ENCODE measurements at places on chromosomes 7 and 10. TPM values are rescaled to one million over a fixed set of nuclear protein-coding genes. Genes with fewer than 3 reads are reported as not detected.
A peak's percentile ranks its signal among the peaks of the same experiment; 100 is the strongest.

Gene HNRNPH3
- 238 TPM for total RNA-seq

DNA sequence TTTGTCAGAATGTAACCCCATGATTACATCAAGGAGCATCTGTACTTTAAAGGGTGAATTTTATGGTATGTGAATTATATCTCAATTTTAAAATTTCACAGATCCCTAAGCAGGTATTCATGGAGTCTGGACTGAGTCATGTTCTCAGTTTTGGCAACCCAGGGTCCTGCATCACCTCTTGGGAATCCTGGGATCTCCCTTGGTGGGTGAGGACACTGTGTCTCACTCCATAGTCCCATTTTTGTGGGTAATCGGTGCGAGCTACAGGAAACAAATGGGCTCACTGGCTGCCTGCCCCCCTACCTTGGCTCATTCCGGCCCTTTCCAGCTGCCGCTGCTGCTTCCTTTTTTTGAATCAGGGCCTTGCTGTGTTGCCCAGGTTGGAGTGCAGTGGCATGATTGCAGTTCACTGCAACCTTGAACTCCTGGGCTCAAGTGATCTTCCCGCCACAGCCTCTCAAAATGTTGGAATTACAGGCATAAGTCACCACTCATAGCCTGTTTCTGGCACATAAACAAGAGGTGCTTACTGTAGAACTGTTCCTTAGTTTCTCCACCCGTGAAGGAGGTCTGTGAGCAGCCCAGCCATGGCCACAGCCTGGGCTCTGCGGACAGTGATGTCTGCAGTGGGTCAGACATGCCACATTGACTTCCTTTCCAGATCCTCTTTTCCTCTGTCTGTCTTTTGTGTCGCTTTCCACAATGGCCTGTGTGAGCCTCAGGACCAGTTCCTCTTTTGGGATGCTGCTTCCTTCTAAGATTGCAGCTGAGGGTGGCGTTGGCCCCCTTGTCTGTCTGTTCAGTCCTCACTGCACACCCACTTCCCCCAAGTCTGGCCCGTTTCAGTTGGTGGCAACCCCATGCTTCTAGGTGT is 14.5 kb downstream of the PALD1 start:
- DNase-seq: no peak

DNA sequence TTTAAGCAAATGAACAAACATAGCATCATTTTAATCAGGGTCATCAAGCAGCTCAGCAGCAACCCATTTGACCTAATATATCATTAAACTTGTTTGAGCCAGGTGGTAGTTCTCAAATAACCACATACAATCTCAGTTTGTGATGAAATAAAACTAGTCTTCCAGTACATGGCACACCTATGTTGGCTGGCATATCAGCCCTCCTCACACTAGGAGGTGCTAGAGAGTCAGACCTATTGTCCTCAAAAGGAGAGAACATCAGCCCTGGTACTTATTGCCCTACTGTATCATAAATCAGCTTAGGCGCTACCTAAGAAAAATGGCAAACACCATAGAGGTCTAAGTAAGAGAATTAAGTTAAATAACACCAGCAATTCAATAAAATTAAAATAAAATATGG is 81.7 kb downstream of the CABCOCO1 start:
- no peak for DNase-seq

GRCh38 chr10:89042562-89042961 is 52.0 kb downstream of the FAS start:
- DNase-seq: no peak

DNA sequence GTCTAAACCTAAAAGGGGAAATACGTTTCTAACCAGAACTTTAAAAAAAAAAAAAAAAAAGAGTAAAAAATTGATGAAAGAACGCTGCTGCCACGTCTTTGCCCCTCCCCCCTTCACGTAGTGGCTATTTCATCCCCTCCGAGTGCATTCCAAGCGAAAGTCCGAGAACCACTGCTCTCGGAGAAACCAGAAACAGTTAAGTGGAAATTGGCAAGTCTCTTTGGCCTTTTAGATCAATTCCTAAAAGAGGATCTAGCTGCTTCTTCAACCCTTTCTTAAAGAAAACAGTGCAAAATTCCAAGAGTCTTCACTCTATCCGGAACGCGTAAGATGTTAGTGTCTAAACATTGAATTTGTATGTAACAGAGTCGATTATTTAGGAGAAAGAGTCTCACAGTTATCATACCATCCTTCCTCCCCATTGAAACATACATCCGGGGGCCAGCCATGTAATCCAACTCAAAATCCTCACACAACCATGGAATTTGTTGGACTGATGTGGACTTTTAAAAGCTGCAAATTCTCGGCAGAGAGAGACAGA is 1.1 kb downstream of the P4HA1 start:
- DNase-seq: peak; percentile 48

DNA sequence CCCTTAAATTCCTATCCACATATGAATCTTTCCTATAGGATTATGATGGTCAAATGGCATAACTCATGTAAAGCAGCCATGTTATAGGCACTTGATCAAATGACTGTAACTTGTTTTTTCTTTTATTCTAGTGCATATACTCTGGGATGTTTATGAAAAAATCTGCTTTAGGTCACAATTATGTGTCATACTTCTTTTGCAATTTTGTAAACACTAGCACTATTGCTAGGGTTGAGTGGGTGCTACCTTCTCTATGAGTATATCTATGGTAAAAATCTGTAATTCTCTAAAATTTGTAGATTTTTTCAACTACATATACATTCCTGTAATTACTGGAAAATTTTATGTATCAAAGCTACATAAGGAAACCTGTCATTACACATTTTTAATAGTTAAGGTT is 50.0 kb downstream of the HGF start:
- DNase-seq: no peak

DNA sequence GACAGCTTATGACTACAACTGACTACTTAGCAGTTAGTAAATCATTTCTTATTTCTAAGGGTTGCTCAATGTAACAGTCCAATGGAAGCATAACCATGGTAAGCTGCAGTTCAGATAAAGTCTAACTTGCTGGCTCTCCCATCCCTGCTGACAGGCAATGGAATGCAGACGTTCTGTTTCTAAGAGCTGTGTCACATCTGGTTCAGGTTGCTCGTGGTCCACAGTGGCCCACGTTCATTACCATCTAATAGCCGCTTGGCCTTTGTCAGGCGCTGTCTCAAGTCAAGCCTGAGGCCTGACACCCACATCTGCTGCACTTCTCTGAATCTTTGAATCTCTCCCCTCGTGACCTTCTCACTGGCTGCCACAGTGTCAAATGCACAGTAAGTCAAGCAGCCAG is 240.8 kb downstream of the FGFR2 start:
- no peak for DNase-seq

DNA sequence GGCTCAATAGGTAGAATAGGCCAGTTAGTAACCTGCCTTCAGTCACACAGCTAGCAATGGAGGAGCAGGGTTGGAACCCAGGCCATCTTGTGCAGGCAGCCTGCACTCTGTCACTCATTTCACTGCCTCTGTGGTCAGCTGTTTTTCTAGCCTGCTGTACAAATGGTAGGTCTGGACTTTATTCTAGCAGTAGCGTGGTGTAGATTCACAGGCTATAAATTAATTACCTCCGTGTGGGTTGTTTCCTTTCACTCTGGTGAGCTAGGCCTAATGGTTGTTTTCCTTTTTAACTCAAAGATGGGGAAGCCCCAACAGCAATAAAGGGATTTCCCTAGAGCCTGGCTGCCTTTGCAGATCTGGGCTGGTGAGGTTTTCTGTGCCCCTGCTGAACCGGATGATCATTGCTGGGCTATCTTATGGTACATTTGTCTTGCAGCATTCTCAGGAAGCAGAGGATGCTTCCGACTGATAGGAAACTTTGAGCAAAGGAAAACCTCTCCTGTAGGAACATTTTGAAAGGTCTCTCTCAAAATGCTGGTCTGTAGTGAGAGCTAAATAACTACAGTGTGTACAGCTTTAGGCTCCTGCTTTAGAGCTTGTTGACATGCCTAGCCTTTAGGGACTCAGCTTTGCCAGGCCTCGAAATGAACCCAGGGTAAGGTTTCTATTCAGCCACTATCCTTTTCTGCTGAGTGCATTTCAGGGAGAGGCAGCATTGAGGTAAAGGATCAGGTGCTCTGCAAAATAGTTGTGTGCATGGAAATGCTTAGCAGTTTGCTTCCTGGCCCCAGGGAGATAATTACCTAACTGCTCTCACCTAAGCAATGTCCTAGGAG is 157.4 kb downstream of the ST7 start:
- no peak for DNase-seq

DNA sequence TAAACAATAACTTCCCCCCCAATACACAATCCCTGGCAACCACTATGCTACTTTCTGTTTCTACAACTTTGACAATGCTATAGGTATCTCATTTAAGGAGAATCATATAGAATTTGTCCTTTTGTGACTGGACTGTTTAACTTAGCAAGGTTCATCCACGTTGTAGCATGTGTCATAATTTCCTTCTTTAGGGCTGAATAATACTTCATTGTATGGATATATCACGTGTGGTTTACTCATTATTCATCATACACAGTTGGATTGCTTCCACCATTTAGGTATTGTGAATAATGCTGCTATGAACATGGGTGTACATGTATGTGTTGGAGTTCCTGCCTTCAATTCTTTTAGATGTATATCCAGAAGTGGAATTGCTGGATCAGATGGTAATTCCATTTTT is 111.0 kb downstream of the LMBR1 start:
- no peak for DNase-seq

DNA sequence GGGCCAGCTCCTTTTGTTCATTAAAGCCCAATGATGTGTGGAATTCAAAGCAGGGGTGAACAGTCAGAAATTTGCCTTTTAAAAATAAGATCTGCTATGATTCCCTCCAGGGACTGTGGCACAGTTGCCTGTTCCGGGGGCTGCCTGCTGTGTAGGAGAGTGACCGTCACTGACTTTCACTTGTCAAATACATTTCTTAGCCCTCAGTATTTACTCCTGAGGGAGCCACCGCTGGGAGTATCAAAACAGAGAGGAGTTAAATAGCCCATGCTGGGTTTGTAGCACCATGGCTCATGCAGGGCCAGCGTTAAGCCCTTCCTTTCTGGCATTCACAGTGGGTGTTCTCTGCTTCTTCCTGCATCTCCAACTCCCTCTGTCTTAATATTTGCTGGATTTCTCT is 897.8 kb downstream of the SORCS3 start:
- no peak for DNase-seq

DNA sequence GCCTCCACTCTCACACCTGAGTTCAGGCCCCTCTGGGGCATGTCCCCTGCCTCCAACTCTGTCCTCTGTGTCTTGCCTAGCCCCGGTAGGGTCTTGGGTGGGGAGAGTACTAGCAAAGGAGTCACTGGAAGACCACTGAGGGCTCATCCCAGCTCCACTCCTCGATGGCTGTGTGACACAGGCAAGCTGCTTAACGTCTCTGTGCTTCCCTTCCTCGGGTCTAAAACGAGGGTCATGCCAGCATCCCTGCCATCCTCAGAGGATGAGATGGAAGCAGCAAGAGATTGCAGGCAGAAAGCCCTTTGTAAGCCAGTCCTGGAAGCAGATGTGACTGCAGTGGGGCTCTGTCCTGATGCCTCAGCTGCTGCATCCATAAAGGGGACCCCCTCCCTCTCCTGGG is 15.2 kb upstream of the C10orf105 start:
- no peak for DNase-seq

Gene TRPV5
- total RNA-seq: not detected

DNA sequence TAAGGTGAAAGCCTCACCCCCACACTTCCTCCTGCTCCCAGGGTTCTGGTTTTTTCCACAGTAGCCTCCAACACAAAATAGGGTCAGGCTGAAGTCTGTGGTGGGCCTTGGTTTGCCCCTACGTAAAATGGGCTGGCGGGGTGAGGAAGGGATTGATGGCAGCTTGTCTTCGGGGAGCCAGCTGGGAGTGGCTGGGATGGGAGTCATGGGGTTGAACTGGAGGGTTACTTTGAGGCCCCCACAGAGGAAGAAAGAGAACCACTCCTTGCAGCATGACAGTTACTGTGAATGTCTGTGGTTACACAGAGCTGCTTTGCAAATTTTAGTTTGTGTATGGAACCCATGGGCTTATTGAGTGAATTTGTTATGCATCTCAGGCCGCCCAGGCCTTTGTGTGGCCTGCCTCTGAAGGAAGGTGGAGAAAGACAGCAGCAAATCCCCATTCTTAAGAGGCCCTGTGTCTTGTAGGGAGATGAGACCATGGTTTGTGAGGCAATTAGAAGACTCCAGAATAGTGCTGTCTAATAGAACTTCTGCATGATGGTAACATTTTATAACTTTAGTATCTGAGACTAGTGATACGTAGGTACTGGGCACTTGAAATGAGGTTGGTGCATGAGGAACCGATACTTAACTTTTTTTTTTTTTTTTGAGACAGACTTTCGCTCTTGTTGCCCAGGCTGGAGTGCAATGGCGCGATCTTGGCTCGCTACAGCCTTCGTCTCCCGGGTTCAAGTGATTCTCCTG is 8.1 kb downstream of the TRIM8 start:
- DNase-seq: no peak

DNA sequence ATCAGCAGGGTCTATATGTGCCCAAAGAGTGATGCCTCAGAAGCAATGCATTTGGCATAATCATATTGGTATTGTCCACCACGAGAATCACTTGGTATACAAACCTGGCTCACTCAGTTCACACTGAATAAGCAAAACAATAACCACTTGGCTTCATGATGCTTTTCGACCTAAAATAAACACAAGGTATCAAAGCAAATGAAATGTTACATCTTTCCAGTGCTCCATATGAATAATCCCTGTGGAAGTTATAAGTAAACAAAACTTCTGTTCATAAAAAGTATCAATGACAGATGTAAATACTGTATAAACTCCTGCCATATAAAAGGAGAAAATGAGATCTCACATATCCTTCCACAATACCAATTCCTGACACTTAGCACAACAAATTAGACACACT is 29.8 kb upstream of the EBLN1 start:
- DNase-seq: no peak

GRCh38 chr7:70694434-70694970 is 437.4 kb upstream of the GALNT17 start:
- peak; percentile 49 for DNase-seq

DNA sequence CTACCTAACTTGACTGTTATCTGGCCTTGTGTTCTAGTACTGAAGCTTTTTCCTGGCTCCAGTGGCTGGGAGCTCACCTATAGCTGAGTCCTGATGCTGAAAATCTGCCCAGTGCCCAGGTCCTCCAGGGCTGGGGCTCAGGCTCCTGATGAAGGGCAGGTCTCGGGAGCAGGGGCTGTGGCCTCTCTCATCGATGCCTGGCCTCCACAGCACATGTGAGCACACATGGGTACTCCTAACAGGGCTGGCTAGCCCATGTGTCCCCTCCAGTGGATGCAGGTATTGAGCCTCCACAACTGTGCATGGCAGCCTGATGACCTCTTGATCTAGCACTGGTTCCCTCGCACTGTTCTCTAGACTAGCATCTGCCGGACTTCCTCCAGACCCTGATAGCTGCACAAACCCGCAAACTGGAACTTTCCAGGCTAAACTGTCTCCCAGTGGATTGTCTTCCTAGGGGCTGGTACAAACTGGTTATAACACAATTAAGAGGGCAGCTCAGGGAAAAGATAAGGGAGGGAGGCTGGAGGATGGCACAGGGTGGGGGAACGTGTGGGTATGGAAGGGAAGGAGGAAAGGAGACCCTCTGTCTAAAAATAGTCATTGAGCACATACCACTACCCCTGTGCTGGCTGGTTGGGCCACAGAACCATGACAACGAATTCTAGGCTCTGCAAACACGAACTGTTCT is 35.1 kb downstream of the PLAC9 start:
- DNase-seq: no peak

- no peak for DNase-seq
Measured at GRCh38 chr7:16356301-16356958, 64.9 kb downstream of the CRPPA start.

Data from neural crest cell (in vitro differentiated cells).